Astrocyte (in vitro differentiated cells and primary cell): ENCODE measurements at places on chromosomes 2 and 18. TPM values are rescaled to one million over a fixed set of nuclear protein-coding genes. Genes with fewer than 3 reads are reported as not detected.

The CHST9 gene
- total RNA-seq: 0.96 and 1.3 TPM in 2 replicates

The LOXHD1 gene
- total RNA-seq: not detected in 2 replicates

The HOXD13 gene
- not detected in 2 replicates for total RNA-seq

The ST8SIA5 gene
- 0.24 and 0.36 TPM in 2 replicates for total RNA-seq

The TSPYL6 gene
- total RNA-seq: not detected in 2 replicates

The KRTCAP3 gene
- 1.4 and 1.9 TPM in 2 replicates for total RNA-seq

The PROKR1 gene
- 0.05 TPM in 1 of 2 replicates, not detected in the other for total RNA-seq

The SGO2 gene
- total RNA-seq: 4.2 and 4.9 TPM in 2 replicates

The CFAP53 gene
- total RNA-seq: 0.46 and 0.68 TPM in 2 replicates

GRCh38 chr18:2486426-2486825 is 84.9 kb downstream of the METTL4 start:
- DNase-seq: no peak

DNA sequence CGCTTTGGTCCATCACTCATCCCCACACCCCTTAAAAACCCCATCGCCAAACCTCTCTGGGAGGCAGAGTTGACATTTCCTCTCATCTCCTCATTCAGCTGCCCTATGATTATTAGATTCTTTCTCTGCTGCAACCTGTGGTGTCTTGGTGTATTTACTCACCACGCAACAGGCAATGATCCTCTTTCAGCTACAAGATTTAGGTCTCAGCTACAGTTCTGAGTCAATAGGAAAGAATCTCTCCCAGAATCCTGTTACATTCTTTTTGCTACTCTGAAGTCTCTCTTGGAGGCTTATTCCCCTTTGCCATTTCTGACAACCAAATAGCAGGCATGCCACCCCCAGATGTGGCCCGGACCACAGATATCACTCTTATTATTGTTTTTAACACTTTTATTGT is 468.3 kb upstream of the GYPC start:
- no peak for DNase-seq

GRCh38 chr18:23207994-23208393 is 72.7 kb downstream of the CABLES1 start:
- no peak for DNase-seq

DNA sequence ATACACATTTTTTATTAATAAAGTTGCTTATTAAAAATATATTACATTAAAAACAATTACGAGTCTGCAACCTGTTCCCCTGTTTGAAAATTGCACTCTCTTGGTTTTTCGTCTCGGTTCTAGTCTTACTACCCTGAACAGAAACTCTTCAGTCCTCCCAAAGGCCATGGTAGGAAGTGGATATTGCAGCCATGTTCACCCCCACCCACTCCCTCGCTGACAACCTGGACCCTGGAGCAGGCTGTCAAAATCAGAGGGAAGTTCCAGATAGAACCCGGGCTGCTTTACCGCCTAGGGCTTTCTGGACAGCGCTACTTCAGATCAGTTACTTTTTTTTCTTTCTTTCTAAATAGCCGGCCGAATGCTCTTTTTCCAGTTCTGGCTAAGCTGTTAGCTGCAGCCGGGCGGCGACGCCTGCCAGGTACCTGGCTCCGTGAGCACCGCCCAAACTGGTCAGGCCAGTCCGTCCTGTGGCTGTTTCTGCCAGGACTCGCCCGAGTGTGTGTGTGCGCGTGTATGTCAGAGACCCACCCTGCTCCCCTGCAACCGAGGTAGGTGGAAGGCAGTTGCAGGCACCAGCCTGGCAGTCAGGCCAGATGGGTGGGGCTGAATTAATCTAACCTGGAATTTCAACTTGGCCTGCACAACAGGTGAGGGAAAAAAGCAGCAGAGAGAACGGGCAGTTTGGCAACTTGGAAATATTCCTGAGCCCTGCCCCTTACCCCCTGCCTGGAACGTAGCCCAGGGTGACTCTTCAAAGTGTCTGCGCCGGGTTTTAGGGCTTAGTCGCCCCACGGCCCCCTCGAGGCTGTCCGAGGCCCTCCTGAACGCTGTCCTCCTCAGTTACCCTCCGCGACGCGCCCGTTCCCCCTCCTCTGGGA is 1.1 kb upstream of the TET3 start:
- no peak for DNase-seq

DNA sequence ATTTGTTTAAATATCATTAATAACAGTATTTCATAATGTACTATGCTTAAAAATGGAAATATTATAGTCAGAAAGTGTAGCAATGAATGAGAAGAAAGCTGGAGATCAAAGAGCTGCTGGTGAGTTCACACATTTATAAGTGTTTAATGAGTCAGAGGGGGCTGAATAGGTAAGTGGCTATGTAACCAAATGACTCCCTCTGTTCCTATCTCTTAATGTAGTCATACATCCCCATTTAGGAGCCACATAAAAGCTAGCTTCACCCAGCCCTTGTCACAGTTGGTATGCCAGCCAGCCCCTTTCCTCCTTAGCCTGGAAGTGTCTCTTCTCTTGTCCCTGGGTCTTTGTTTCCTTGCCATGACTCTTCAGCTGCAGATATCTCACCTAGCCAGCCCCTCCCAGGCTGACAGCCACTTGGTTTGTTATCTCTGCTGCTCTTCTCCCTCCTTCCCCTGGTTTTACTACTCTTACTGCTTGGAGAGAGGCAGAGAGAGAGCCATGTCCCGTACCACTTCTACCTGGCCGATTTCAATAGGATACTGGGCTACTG is 438.6 kb upstream of the HNMT start:
- no peak for DNase-seq

- no peak for DNase-seq
Measured at GRCh38 chr2:219439506-219439905, 4.9 kb downstream of the SPEG start.

GRCh38 chr2:15673919-15674636 is 82.4 kb downstream of the DDX1 start:
- no peak for DNase-seq

- no peak for DNase-seq
Measured at GRCh38 chr2:114488841-114489530, 46.5 kb downstream of the DPP10 start.

- no peak for DNase-seq
Measured at GRCh38 chr2:5234563-5234962, 457.6 kb upstream of the SOX11 start.
